ENCODE measurements at places on chromosomes 3 and 15.
A peak's percentile ranks its signal among the peaks of the same experiment; 100 is the strongest.

DNA sequence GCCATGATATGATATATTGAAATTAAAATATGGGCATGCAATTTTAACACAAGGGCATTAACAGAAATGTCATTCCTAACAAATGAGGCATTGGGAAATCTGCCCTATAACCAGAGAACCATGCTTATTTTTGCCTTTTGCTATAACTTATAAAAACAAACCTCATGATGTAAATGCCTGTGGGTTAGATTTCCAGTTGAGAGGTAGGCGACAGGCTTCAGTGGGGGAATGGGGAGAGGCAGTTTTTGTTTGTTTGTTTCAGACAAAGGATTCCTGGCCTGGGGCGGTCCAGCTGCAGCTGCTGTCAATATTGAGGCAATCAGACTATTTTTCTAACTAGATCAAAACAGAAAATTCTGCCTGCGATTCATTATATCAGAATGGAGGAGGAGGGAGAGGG lies 490.4 kb upstream of the CFAP20DC start:
- DNase-seq, result peak; percentile 37

DNA sequence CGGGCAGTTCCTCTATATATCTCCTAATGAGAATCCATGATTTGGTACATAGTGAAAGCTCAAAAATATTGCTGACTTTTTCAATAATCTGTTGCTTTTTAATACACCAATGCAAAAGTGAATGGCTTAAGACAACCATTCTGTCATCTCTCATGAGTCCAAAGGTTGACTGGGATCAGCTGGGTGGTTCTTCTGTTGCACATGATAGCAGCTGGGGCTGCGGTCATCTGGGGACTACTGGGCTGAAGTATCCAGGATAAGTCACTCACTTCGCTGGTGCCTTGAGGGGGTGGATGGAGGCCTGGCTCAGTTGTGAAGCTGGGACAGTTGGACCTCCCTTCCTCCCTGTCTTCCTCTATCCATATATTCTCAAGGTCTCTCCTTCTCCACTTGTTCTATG lies 53.7 kb downstream of the NOX5 start:
- DNase-seq, result no peak

DNA sequence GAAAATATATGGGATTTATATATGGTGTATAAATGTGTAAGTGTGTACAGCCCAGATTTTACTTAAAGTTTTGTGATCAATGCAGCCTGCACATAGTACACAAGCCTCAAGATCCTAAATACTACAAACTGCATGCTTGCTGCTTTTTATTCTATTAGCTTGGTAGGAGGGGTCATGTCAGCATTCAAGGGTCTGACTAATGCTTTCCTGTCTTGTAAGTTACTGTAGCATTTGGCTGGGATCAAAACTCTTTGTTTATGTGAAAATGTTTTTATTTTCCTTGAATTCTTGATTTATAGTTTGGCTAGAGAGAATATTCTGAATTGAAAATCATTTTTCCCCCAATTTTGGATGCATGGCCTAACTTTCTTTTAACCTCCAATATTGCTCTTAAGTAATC lies 370.9 kb downstream of the NSUN3 start:
- no peak for DNase-seq

GRCh38 chr3:63060412-63060811 lies 185.2 kb upstream of the CADPS start:
- DNase-seq, result no peak

- DNase-seq, result no peak
These were observed 164.7 kb upstream of the IGF1R start for GRCh38 chr15:98483575-98484130.

DNA sequence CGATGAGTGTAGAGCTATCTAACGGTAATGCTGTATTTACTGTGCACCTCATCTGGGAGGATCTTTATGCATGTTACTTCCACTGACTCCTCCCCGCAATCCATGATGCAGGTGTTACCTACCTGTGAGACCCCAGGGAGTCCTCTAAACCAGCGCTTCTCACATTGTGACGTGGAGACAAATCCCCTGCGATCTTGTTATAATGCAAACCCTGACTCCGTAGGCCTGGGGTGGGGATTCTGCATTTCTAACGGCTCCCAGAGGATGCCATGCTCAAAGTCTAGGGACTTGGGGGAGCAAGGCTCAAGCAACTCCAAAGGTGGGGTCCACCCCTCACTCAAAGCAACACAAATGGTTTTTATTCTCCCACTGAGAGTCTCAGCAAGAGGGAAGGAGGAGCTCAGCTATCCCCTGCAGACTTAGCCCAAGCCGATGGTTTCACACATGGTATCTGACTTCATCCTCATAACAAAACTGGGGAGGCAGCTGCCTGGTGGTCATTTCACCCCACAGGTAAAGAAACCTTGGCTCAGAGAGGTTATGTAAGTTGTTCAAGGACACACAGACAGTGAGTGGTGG lies 63.6 kb downstream of the PCSK6 start:
- no peak for DNase-seq

GRCh38 chr3:5388091-5388490 lies 200.6 kb downstream of the EDEM1 start:
- no peak for DNase-seq

GRCh38 chr3:139611528-139611927 lies 66.2 kb downstream of the NMNAT3 start:
- DNase-seq, result no peak

DNA sequence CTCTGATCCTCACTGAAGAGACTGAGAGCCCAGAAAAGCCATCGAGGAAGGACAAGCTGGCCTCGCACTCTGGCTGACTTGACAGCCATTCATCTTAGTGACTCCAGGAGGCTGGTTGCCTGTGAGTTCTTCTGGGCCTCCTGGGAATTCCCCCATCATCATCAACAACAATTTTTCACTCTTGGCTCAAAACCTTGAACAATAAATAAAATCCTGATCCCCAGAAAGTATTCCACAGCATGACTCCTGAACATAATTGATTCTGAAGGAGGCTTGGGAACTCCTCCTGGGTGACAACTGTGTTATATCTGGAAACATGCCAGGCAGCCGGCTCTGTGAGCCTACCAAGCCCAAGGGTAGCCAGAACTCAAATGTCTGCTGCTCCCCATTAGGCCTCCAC lies 188.6 kb downstream of the SHQ1 start:
- no peak for DNase-seq

DNA sequence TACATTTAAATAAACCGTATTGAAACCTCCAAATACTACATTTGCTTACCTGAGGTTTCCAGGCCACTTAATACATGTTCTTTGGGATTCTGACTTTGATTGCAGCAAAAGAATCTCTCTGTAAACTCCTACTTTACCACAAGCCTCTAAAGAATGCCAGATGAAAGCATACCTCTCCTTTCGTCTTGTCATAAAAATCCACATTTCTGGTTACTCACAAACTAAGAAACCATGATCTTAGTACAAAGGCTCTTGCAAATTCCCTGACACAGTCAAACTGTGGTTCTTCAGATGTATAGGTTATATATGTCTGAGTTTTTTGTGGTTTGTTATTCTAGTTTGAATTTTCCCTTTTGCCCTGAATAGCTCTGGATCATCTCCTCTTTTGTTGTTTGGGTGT lies 188.4 kb downstream of the RAP2B start:
- DNase-seq, result peak; percentile 82

DNA sequence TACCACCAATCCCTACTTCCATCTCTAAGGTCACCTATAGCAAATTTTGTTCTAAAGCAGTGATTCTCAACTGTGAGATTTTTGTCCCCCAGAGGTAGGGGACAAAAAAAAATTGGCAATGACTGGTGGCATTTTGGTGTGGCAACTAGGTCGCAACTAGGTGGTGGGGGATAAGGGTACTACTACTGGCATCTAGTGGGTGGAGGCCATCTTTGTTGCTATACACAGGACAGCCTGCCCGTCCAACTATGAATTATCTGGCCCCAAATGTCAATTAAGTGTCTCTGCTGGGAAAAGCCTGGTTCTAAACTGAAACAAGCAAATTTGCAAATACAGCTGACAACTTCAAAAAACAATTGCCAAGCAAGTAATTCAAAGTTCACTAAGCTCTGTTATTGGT lies 1.4 kb downstream of the MTMR10 start:
- no peak for DNase-seq

DNA sequence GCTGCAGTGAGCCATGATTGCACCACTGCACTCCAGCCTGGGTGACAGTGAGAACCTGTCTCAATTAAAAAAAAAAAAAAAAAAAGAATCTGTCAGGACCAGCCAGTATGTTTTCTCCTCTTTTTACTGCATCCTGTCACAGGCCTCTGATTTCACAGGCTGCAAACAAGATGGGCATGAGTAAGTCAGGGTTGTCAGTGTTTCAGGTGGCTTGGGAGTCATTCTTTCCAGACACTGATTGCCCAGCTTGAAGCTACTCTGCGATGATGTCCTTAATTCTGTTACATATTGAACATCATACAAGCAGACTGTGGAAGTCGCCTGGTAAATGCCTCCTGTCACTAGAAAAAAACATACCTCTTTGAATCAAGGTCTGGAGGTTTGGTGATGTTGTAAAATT lies 18.8 kb downstream of the DIS3L start:
- no peak for DNase-seq

- DNase-seq, result no peak
These were observed 57.8 kb upstream of the GPD1L start for GRCh38 chr3:32048487-32049182.

DNA sequence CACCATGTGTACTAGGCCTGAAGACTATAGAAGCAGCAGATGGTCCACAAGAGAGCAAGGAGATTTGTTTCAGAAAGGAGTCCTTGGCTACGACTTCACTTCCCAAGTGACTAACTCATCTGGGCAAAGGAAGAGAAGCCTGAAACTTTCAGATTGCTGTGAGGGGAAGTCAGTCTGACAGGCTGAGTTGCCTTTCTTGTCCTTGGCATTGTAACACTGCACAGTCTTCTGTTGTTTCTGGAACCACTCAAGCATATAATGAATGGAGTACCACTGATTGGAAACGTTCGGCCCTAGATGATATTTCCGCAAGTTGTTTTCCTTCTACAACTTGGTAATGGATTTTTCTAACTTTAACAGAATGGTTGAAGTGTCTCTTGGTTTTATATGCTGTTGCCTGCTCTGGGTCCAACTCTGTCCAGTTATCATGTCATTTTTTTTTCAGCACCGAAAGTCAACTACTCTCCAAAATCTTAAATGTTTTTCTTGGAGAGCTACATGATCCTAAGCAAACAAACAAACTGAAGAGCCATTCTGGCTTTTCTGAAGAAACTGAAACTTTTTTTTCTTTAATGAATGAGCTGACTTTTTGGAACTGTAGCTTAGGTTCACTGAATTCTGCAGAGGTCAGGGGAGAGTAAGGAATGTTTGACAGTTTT lies 685.7 kb downstream of the MECOM start:
- peak; percentile 31 for DNase-seq

GRCh38 chr15:87648278-87648677 lies 608.3 kb downstream of the NTRK3 start:
- DNase-seq, result peak; percentile 5

GRCh38 chr3:183809270-183809669 lies 16.1 kb downstream of the MAP6D1 start:
- DNase-seq, result no peak

DNA sequence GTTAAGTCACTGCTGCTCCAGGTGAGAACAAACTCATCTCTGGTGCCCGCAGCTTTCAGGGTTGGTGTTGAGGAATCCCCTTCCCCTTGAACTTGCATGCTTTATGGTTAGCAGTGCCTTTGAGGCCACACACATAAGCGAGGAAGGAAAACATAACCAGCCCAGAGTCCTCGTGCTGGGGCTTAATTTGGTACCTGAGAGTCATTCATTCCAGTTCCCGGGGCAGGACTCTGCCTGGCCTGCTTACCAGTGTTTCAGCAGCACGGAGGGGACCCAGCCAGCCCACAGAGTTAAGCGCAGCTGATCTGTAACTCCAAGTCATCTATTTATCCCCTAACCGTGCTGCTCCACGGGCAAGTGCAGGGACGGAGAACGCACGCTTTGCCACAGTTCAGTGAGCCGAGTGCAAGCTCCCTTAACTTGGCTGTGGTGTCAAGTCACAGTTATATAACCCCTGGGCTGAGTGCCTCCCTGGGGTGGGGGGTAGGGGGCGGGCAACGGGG lies 302.3 kb upstream of the ICE2 start:
- no peak for DNase-seq

- DNase-seq, result no peak
These were observed 107.9 kb upstream of the ALDH1A3 start for GRCh38 chr15:100771746-100772145.

DNA sequence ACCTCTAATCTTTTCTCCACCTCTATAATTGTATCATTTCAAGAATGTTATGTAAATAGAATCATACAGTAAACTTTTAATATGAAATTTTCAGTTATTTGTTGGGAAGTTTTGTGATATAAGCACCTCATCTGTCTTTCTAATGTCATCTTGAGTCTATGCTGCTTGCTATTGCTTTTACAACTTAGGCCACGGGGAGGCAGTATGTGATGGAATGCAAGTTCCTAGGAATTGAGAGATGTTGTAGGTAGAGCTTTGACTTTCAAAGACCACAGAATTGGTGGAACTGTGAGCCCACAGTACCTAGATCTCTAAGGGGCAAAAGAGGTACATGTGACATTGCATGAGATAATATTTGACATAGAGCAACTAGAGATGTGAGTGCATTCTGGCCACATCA lies 328.3 kb downstream of the MFSD1 start:
- no peak for DNase-seq

DNA sequence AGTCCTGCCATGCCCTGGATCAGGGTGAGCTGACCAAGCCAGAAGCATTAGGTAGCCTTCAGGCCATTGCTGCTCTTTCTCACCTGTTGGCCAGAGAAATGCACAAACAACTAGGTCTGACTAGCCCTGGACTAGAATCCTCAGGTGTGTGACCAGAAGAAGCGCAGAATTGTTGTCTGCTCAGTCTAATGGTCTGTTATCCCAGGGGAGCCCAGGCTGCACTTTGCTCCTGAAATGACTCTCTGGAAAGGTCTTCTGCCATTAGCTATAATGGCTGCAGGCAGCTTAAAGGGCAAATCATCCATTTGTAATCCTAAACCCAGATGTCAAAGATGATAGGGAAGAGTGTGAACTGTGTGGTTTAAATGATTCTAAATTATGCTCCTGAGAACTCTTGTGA lies 246.1 kb downstream of the NFKBIZ start:
- no peak for DNase-seq

DNA sequence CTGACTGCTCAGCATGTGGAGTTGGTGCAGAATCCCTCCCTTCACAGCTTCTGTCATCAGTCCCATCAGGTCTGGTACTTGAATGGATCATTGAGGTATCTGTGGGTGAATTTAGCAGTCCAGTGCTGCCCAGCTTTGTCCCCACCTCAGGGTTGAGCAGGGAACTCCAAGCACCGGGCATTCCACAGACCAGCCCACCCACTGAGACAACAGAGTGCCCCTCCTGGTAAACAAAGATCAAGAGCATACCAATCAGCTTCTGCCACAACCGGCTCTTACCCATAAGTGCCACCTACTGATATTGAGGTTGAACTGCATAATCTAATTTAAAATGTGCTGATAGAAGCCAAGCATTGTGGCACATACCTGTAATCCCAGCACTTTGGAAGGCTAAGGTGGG lies 57.1 kb upstream of the FXR1 start:
- no peak for DNase-seq

GRCh38 chr3:192819001-192819569 lies 91.7 kb upstream of the FGF12 start:
- no peak for DNase-seq

GRCh38 chr3:195137638-195138588 lies 133.0 kb downstream of the XXYLT1 start:
- no peak for DNase-seq

- DNase-seq, result no peak
These were observed 16.1 kb downstream of the BDH1 start for GRCh38 chr3:197539651-197540051.

GRCh38 chr15:94927003-94927402 lies 695.6 kb downstream of the MCTP2 start:
- no peak for DNase-seq

- no peak for DNase-seq
These were observed at the start of gene PLSCR5 for GRCh38 chr3:146605106-146605505. TSS of gene PLSCR5 (minus strand) at chr3:146605346. CDS start at chr3:146605212, 134 bp downstream.

- no peak for DNase-seq
These were observed 241.4 kb downstream of the ISL2 start for GRCh38 chr15:76577879-76578512.
